ENCODE measurements at places on chromosomes 13 and 19. TPM values are rescaled to one million over a fixed set of nuclear protein-coding genes. Genes with fewer than 3 reads are reported as not detected.

Gene ARRDC5
- 1.1 TPM for total RNA-seq

Gene PLVAP
- total RNA-seq: 283 TPM

Gene ZNF536
- 43.2 TPM for total RNA-seq

Gene TPTE2
- total RNA-seq: not detected

Gene IL17D
- total RNA-seq: 4.9 TPM

Gene SLC8A2
- total RNA-seq: not detected

Gene JAK3
- 18.4 TPM for total RNA-seq

Gene KLK2
- total RNA-seq: not detected

DNA sequence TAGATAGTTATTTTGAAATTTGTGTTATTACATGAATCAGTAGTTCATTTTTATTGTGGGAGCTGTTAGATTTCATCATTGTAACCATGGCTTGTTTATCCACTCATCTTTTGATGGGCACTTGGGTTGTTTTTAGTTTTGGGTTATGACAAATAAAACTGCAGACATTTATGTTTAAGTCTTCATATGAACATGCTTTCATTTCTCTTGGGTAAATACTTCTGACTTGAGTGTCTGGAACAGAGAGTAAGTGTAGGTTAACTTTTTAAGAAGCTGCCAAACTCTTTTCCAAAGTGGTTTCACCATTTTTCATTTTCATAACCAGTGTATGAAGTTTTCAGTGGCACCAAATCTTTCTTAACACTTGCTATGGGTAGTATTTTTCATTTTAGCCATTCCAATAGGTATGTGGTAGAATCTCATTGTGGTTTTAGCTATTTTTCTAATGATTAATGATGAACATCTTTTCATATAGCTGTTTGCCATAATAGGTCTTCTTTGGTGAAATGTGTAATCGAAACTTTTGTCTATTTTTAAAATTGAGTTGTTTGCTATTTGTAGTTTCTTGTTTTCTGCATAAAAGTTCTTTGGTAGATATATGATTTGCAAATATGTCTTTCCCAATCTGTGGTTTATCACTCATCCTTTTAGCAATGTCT lies 17.9 kb downstream of the SLAIN1 start:
- DNase-seq: no peak

DNA sequence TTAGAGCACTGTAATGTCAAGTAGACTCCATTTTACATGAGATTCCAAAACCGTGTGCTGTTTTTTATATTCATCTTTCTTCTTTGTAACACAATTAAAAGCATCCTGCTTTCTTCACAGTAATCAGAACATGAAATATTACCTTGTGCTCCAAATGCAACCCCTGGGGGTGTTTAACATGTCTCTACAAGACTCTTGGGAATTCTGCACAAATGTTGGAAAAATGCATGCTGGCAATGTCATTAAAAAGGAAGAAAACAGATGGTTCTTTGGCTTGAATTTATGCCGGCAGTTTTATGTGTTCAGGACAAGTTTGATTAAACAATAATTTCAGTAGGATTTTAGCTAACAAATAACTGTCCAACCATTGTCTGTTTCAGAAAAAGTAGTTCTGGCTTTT lies 159.1 kb downstream of the LIG4 start:
- no peak for DNase-seq

GRCh38 chr13:62653371-62653770 lies 1237.7 kb upstream of the PCDH20 start:
- no peak for DNase-seq

DNA sequence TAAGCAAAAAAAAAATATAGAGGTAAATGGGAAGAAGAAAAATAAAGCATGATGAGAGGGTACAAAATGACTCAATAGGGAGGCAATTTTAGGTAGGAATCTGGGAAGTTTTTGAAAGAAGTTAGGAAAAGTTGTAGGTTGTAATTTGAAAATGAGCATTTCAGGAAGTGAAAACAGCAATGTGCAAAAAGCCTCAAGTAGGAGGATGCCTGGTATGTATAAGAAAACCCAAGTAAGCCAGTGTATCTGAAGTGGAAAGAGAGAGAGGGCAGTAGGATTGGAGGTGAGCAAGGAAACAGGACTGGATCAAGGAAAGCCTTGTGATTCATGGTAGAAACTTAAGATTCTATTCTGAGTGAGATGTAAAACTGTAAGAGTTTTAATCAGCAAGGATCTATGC lies 121.6 kb upstream of the SPRY2 start:
- no peak for DNase-seq

DNA sequence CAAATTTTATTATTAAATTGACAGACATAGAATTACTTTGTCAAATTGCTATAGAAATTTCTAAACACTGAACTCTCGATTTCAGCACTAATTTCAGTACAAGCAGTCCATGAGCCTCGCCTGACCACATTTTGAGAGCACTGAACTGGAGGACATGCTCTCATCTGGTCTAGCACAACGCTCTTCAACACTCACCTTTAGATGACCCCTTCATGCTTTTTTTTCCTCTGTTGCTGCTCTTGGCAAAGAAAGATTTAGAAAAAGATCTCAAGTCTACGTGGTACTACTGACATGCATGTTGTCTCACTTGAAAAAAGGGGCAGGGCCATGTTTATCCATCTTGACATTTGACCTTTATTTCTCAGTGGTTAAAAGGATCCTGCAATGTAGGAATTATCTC lies 981.5 kb downstream of the DIAPH3 start:
- no peak for DNase-seq

- peak; percentile 61 for DNase-seq
These were observed 2.8 kb downstream of the PRMT1 start for GRCh38 chr19:49679771-49680413.

- DNase-seq: no peak
These were observed 26.6 kb downstream of the KLF2 start for GRCh38 chr19:16351133-16351809.

DNA sequence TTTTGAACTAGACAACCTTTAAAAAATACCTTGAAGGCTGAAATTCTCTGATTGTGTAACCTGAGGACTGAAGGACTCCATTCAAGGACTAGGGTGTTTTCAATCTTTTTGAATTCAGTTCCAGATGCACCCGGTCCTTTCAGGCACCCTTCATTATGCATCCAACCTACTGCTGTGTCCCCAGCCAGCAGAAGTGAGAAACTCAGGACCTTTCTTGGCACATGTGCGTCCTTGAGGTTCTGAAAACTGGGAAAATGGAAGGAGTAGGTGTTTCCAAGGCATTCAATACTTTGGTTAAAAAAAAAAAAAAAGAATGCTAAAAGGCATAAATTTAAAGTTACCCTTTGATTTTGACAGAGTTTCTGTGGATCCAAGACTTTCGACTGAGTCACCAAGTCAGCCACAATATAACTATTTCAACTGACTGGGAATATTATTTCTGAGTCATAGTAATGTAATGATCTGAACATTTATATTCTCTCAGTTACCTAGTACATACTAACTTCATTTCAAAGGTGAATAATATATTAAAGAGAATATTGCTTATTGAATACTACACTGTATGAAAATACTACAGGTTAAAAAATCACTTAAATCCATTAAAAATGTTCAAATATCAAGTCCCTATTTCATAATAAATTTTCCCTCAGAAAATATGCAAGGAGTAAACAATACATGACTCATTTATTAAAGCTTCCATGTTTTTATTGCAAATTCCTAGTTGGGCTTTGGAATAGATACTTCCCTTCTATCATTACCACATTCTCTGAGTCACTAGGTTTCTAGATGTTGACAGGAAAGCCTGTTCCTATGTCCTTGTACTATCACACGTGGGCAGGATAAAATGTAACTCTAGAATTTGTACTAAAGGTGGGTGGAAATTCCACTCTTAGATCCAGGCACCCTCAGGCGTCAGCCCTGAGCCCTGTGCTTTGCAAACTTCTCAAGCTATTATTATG lies 2.4 kb upstream of the ITGBL1 start:
- no peak for DNase-seq

DNA sequence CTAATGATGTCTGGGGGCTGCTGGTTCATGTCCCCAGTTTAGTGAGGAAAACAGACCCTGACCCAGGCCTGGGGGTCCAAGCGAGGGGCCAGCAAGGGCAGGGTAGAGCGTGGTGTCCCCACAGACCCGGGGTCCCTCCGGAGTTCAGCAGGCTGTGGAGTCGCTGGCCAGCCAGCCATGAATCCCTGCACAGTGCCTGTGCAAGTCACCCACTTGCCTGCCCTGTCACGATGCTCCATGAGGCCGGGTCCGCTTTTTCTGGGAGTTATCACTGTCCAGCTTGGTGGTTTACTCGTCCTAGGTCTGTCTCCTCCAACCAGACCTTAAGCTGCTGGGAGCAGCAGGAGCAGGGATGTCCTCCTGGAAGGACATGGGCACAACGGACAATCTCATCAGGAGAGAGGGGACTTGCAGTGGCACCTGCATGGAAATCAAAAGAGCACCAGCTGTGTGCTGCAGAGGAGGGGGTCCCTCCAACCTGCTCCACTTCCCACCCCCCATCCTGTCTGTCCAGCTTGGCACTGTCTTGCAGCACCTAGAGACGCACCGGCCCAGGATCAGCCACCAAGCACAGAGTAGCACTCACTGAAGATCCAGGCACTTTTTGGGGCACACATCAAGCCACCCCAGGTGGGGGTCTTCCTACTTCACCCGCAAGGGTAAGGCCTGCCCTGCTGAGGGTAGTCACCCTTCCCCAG lies 121.8 kb downstream of the URI1 start:
- peak; percentile 45 for DNase-seq

DNA sequence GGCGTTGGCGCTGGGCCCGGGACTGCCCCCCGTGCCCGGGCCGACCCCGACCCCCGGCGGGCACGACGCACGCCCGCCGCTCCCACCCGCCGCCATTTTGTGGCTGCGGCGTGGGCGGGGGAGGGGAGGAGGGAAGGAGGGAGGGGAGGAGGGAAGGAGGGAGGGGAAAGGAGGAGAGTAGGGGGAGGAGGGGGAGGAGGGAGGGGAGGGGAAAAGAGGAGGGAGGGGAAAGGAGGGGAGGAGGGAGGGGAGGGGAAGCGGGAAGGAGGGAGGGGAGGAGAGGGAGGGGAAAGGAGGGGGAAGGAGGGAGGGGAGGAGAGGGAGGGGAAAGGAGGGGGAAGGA lies at the start of gene BTBD2:
BTBD2 (minus strand) TSS at position 107 of the 343 bp plus-strand sequence; CDS start at position 96, 11 bp downstream.
- DNase-seq: peak; percentile 84

GRCh38 chr19:22623841-22624221 lies 10.3 kb upstream of the ZNF492 start:
- no peak for DNase-seq

DNA sequence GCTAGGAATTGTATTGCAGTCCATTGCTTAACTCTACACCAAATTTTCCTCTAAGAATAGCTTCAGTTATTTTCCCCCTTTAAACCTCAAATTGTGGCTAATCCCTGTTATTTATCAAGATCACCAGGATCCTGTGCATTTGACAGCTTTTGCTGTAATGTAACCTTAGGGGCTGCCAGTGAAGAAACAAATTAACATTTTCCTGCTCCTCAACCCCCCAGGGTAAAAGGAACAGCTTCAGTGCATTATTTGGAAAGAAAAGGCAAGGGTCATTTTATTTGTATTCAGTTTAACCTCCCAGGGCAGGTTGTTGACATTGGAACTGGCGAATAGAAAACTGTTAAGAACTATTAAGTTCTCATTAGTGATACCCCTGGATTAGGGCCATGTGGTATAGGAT lies 57.0 kb downstream of the PCDH20 start:
- no peak for DNase-seq

- no peak for DNase-seq
These were observed 27.1 kb upstream of the SLC7A9 start for GRCh38 chr19:32896516-32897214.

DNA sequence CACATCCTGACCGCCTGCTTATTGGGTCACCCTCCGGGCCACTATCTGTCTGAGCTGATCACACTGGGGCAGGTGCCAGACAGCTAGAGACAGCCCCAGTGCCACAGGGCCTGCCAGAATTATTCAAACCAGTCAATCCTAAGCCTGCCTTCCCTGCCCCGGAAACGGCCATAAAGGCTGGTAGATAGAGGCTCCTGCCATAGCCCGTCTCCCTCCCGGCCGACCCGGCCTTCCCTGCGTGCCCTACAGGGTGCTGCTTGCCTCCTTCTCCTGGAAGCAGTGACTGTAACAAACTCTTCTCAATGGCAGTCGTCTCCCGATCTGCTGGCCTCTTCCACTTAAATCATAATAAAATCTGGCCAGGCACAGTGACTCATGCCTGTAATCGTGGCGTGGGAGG lies 158.6 kb upstream of the SOX1 start:
- no peak for DNase-seq

DNA sequence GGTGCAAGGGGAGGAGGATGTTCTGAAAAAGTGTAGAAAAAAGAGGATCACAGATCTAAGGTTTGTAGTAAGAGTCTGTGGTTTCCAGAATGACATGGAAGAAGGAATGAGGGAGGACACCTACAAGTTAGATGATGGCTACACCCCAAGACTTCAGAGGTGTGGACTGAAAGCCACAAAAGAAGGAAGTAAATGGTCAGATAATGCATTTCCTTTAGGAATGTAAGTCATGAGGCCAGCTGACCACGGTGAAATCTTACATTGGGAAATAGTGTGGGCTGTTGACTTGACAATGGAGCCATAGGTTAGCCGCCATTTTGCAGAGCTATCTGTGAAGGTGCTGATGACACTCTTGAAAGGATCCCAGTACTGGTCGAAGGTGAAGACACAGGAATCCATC lies 25.3 kb upstream of the FBXO27 start:
- DNase-seq: no peak

GRCh38 chr19:31378404-31378803 lies 29.2 kb upstream of the TSHZ3 start:
- no peak for DNase-seq

GRCh38 chr13:82370316-82370715 lies 1512.0 kb downstream of the SLITRK1 start:
- no peak for DNase-seq

DNA sequence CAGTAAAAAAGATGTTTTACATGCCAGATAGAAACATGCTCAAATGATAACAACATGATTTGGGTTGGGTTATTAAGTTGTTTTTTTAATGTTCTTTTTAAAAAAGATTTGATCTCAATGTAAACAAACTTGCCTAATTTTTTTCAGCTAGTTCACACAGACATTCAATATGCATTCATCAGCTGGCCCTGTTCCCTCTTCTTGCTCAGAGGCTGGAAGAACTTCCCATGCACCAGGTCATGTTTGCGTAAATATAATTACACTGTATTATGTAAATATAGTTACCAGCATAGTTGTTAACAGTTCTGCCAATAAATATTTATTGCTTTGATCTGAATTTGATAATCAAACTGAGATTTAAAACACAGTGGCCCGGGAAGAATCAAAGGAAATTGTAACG lies 70.6 kb downstream of the ATP11A start:
- DNase-seq: no peak

GRCh38 chr13:99465454-99465853 lies 35.8 kb upstream of the TM9SF2 start:
- DNase-seq: no peak

- no peak for DNase-seq
These were observed 32.2 kb downstream of the SLAIN1 start for GRCh38 chr13:77729502-77730221.

GRCh38 chr19:38267761-38268483 lies 3.5 kb downstream of the SPINT2 start:
- no peak for DNase-seq

GRCh38 chr19:29714953-29715700 lies at the start of gene C19orf12:
TSS of gene C19orf12 (minus strand) at chr19:29715261. CDS start at chr19:29708413, 6,848 bp downstream.
- peak; percentile 77 for DNase-seq

GRCh38 chr13:46643165-46643777 lies 90.3 kb downstream of the LRCH1 start:
- no peak for DNase-seq
